ENCODE measurements at places on chromosomes 6 and 20.

GRCh38 chr6:41922154-41922553 lies 855 bp downstream of the BYSL start:
- no peak for DNase-seq

DNA sequence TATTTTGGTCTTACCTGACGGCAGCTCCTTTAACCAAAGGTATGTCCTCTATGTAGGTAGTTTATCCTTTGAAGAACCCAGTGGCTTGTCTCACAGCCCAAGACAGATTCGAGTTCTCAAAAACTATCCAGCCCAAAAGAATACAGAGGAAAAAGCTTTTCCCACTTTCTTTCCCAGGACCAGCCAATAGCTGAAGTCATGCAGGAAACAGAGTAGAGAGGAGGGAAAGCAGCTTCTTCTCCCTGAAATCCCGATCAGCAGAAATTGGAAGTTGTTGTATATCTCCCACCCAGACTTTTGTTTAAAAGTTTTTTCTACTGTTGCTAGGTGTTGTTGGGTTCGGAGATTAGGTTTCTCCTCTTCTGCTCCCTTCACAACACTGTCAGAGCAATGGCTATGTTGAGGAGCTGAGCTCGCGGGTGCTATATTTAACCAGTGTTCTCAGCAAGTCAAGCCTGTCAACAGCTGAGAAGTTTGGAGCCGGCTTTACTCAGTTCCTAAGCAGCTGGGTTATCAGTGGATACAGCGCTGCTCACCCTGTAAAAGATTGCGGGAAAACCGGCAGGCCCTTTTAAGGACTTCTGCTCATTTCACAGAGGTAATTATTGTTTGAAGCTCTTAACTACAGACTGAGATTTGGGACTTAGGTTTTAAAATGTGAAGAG lies at the start of gene FILIP1:
FILIP1 (minus strand) TSS at position 401 of the 665 bp plus-strand sequence. CDS start 78,828 bp downstream, outside the sequence.
- DNase-seq, result no peak

DNA sequence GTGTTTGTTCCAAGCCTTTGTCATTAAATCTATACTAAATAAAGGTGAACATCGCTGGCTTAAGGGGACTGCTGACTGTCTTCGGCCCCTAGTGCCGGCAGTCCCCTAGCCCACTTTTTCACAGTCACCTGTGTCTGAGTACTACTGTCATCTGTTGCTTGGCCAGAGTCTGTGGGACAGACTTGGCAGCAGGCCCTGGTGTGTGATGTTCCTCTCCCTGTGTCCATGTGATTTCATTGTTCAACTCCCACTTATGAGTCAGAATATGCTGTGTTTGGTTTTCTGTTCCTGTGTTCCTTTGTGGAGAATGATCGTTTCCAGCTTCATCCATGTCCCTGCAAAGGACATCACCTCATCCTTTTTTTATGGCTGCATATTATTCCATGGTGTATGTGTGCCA lies 133.4 kb downstream of the HAO1 start:
- no peak for DNase-seq

- DNase-seq, result no peak
Measured at GRCh38 chr6:43682724-43683429, 4.7 kb downstream of the MRPS18A start.

GRCh38 chr6:2865694-2866151 lies 24.1 kb upstream of the SERPINB1 start:
- DNase-seq, result no peak

- no peak for DNase-seq
Measured at GRCh38 chr6:155216312-155217046, 47.3 kb upstream of the CLDN20 start.

DNA sequence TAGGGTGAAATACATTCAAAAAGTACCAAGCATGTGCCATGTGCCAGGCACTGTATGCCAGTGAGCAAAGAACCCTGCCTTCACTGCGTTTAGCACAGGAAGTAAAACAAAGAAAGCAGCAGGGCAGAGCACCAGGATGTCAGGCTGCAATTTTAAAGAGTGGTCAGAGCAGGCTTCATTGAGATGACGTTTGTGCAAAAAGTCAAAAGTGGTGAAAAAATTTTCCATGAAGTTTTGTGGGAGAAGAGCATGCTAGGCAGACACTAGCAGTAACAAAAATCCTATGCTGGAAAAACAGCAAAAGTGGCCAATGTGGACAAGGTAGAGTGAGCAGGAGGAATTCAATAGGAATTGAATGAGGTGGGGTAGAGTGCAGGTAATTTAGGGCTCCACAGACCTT lies 31.3 kb downstream of the AKIRIN2 start:
- DNase-seq, result no peak

DNA sequence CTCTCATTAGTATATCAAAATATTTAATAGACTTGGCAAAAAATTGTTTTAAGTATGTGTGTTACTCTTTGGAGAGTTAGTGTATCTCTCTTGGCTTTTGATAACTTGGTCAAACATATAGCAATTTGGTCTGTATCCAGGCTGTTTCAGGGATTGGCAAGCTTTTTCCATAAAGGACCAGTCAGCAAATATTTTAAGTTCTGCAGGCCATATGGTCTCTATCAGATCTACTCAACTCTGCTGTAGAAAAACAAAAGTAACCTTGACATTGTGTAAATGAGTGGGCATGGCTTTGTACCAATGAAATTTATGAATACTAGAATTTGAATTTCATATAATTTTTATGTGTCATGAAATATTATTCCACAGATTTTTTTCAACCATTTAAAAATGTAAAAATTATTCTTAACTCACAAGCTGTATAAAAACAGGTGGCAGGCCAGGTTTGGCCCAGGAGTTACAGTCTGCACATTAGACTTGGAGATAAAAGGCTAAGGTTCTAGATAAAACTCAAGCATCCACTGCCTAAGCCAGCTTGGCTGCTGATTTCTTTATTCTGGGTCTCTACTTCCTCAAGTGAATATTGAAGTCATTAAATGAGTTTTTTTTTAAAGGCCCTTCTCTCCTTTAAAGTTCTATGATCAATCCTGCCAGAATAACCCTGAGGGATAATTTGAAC lies 13.7 kb downstream of the GSTA4 start:
- DNase-seq, result no peak

DNA sequence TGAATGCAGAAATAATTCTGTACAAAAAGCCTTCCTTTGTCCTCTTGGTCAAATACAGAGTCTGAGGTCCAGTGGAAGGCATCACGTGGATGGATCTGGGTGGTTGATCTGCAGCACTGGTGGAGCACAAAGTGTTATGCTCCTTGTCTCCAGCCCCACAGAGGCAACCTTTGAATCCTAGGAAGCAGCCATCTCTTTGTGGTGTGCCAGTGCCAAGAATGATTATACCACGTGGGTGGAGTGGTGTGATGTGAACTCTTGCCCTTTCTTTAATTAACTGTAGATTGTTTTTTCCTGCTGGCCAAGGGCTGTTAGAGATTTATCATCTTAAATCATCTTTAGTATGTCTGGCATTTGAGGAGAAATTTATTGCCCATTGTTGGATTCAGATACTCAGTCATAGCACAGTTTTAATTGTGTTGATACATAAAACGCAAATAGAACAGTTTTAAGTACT lies 31.1 kb downstream of the NCOA7 start:
- no peak for DNase-seq

DNA sequence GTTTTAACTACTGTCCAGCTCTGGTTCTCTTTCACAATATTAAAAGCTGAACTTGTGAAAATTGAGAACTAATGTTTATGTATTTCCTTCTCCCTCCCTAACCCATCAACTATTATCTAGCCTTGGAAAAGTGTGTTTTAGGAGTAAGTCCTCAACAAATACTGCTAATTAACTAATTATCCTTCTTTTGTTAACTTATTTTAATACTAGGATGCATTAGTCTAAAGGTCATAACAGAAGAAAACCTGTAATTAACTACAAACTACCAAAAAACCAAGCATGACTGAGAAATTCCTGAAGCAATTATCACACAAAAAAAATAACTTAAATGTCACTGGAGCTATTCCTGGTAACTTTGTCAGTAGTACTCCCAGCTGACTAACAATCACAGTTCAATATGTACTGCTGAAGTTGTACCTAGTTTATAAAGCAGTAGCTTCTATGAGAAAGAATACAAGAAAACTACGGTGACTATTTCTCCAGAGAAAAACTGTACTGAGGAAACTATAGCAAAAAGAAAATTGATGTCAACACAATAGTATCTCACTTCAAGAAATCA lies 301.9 kb downstream of the LAMA2 start:
- DNase-seq, result no peak

- no peak for DNase-seq
Measured at GRCh38 chr6:27138406-27138805, 109.1 kb upstream of the PRSS16 start.

DNA sequence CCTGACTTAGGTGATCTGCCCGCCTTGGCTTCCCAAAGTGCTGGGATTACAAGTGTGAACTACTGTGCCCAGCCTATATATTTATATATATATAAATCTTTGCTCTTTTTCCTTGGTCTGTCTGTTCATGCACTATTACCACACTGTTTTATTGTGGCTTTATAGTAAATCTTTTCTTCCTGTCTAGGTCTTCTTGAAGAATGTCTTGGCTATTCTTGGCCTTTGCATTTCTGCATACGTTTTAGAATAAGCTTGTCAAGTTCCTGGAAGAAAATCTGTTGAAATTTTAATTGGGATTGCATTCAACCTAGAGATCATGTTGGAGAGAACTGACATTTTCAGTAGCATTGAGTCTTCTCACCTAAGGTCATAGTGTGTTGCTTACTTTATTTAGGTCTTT lies 37.1 kb downstream of the MYO6 start:
- no peak for DNase-seq

DNA sequence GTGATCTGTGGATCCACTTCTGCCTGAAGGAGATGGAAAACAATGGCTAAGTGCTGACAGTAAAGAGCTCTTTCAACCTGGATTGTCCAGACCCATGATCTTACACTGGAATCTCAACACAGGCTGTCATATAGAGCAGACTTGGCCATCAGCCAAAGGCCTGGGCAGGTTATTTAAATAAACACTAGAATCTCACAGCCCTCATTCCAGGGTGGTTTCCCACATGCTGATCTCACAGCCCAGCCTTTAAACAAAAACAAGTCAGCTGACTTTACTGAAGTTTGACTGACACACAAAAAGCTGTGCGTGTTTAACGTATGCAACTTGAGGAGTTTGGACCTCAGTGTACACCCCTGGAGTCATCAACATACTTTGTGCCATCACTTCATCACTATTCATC lies 28.4 kb downstream of the SYNDIG1 start:
- DNase-seq, result no peak

- DNase-seq, result no peak
Measured at GRCh38 chr6:132612449-132613108, 11.5 kb downstream of the TAAR2 start.

- no peak for DNase-seq
Measured at GRCh38 chr6:30847971-30848436, 36.3 kb upstream of the DDR1 start.

DNA sequence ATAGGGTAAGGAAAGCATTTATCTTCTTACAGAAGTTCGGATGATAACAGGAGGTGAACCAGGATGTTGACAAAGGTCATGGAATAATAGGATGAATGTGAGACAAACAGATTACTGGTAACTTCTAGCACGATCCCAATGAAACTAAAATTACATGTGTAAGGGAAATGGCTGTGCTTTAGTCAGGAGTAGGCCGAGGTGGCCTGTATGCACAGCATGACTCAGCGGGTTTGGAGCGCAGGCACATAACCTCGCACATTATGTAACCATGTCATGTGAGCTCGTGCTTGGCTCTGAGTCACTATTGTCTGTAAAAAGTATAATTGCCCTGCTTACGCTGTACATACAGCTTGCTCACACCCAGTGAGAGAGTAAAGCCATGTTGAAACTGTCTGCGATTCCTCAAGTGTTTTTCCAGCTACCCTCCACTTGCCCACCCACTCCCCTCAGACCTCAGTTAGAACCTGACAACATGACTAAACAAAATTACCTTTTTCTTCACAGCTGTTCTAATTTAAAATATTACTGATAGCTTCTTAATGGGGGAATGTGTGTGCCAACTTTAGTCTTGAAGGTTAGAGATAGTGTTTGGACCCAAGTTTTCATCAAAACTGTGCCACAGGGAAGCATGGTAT lies 8.2 kb downstream of the CYB5R4 start:
- DNase-seq, result no peak

GRCh38 chr20:39036011-39036410 lies 73.9 kb downstream of the DHX35 start:
- DNase-seq, result no peak

DNA sequence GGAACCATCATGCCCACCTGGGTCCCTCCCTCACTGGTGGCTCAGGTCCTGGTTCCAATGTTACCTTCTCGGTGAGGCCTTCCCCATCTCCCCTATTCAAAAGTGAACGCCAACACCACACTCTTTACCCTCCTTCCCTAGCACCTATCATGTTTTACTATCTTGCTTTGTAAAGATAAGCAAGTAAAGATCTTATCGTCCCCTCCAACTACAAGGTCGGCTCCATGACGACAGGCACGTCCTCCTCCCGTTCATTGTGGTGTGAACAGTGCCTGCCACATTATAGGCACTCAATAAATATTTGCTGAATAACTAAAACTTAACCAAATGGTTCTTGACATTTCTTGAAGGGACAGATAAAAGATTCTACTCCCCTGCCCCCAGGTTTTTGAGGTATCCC lies 147.1 kb downstream of the PREX1 start:
- DNase-seq, result no peak

DNA sequence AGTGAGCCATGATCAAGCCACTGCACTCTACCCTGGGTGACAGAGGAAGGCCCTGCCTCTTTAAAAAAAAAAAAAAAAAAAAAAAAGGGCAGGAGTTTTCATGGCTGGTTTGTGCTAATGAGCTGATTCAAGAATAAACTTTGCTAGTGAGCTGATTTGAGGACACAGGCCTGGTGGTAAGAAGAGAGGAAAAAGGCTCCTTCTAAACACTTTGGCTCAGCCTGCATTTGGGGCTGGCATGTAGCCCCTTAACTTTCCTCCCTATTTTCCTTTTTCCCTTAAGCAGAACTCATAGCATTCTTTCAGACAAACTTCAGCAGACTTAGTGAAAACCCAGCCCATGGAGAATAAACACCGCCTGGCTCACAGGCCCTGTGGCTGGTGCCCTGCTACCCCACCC lies 432.7 kb downstream of the PTPRT start:
- DNase-seq, result no peak

DNA sequence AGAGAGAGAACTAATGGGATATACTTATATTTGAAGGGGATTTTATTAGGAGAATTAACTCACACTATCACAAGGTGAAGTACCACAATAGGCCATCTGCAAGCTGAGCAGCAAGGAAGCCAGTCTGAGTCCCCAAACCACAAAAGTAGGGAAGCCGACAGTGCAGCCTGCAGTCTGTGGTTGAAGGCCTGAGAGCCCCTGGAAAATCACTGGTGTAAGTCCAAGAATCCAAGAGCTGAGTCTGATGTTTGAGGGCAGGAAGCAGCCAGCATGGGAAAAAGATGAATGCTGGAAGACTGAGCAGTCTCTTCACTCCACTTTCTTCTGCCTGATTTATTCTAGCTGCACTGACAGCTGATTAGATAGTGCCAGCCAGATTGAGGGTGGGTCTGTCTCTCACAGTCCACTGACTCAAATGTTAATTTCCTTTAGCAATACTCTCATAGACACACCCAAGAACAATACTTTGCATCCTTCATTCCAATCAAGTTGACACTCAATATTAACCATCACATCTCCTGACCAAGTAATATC lies 823.9 kb downstream of the PHF3 start:
- DNase-seq, result no peak

DNA sequence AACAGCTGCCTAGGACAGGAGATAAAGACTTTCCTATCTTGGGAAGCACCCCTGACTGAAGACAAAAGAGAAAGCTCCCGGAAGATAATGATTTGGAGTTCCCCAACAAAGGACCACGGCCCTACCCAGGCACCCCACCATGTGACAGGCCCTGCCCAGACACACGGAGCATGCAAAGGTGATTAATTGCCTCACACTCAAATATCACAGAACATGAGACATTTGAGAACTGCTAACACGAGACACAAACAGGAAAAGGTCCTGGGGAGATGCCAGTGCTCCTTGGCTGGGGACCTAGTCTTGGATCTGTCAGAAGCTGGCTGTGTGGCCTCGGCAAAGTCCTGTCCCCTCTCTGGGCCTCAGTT lies 82.5 kb upstream of the PTPN1 start:
- DNase-seq, result no peak

Measured in 8988T (cell line).